ENCODE measurements at places on chromosomes 1 and 21.
A peak's percentile ranks its signal among the peaks of the same experiment; 100 is the strongest.

- DNase-seq = no peak
Observed at GRCh38 chr1:99727575-99728185, 38.8 kb downstream of the FRRS1 start.

GRCh38 chr1:87236585-87236984, 92.1 kb upstream of the LMO4 start:
- no peak for DNase-seq

DNA sequence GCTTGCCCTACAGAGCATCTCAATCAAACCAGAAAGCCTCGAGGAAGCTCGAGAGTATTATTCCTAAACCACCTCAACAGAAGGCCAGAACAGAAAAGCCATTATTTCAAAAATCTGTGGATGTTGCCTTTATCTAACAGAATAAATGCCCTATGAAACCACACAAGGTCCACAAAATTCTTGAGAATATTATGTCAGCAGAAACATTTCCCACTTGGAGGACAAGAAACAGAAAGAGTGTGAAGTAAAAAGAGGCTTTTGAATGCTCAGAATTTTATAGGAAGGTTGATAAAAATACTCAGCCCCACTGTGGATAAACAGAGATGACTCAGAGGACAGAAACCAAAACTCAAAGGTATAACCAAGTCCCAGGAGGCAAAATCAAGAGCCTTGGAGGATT, 146.4 kb upstream of the LRRC7 start:
- peak; percentile 15 for DNase-seq

DNA sequence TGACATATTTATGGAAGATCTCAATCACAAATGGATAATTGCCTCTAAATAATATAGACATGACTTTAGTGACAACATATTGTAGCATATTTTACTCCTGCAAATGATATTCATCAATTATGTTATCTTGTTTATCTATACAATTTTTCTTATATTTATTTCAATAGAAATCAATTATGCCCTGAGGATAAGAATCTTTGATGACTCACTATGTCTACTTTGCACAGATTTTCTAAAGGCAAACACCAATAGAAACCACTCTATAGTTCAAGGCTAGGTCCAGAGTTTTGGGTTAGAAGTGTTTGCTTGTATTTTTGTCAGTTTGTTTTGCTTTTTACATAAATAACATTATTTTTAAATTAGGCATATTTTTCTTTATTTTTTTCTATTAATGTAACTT, 879.0 kb downstream of the LTN1 start:
- no peak for DNase-seq

GRCh38 chr1:45490121-45490625, 790 bp downstream of the TESK2 start:
- DNase-seq = no peak

DNA sequence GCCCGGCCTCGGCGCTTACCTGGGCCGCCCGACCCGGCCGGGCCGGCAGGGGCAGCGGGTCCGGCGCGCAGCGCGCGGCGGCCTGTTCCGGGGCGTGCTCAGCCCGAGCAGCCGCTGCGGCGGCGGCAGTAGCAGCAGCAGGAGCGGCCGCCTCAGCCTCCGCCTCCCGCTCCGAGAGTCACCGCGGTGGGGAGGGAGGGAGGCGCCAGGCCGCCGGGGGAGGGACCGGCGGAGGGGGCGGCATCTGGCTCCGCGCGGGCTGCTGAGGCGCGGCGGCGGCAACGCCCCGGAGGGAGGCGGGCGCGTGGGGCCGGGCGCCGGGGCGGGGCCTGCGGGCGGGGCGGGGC, at the start of gene CTNNBIP1:
Gene CTNNBIP1, minus strand, starts transcription at position 194 of the 347 bp plus-strand sequence. CDS start 38,205 bp downstream, outside the sequence.
- DNase-seq = no peak

DNA sequence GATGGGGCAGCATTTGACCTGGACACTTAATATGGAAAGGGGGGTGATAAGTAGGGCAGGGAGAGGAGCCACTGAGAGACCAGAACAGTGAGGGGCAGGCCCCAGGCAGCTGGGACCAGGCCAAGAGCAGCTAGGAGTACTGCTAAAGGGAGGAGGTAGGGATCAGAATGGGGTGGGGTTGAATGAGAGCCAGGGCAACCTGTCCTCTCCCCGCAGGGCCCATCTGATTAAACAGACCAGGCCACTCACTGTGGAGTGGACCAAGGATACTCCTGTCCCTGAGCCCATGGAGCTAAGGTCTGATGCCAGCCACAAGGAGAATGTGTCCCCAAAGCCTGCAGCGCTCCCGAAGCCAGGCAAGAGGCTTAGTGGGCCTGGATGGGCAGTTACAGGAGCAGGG, 2.1 kb downstream of the C1orf167 start:
- DNase-seq = no peak

GRCh38 chr1:233140499-233140898, 155.0 kb downstream of the PCNX2 start:
- DNase-seq = no peak

- no peak for DNase-seq
Observed at GRCh38 chr1:11979028-11979850, 1.0 kb upstream of the MFN2 start.

DNA sequence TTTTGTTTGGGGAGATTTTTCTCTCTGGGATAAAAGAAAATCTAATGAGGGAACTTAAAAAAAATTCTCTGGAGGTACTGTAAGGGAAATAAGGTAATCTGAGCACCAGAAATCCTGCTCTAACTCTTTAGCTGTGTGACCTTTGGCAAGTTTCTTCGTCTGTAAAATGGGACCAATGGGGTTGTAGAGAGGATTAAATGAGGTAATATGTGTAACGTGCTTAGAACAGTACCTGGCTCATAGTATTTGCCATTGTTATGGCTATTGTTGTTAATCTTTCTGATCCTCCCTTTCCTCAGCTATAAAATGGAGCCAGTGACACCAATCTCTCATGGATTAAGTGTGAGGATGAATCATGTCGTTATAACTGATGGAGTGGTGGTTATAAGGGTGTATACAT, 845 bp upstream of the KLHDC8A start:
- no peak for DNase-seq

GRCh38 chr1:53600561-53600960, 138.4 kb downstream of the GLIS1 start:
- DNase-seq = no peak

DNA sequence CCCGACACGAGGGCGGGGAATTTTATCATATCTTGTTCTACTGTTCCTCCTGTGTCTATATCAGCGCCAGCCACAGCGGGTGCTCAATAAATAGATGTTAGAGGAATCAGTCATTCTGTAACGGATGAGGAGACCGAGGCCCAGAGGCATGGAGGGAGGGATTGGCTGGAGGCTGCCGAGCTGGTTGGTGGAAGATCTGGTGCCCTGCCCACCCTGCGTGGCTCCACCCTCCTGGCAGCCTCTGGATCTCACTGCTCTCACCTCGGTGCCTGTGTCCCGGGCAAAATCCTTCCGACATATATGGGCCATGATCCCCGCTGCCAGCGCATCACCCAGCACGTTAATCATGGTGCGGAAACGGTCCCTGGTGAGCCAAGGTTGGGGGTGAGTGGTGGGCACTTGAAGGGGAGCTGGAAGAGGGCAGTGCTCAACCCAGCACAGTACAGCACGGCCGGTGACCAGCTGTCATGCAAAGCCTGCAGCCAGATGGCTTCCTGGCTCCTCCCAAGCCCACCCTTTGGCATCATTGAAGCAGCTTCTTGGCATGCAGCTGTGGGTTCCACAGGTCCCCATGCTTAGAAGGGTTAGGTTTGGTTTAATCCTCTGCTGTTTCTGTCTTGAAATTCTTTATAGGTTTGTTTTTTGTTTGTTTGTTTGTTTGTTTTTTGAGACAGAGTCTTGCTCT, 26.7 kb downstream of the PODN start:
- DNase-seq = no peak

Measured in SK-MEL-5 (cell line).